ENCODE measurements at places on chromosomes 1 and 21.

GRCh38 chr1:27381969-27382762, 967 bp downstream of the CD164L2 start:
- DNase-seq, result no peak

- no peak for DNase-seq
Observed at GRCh38 chr1:2961661-2962060, 59.6 kb upstream of the ACTRT2 start.

DNA sequence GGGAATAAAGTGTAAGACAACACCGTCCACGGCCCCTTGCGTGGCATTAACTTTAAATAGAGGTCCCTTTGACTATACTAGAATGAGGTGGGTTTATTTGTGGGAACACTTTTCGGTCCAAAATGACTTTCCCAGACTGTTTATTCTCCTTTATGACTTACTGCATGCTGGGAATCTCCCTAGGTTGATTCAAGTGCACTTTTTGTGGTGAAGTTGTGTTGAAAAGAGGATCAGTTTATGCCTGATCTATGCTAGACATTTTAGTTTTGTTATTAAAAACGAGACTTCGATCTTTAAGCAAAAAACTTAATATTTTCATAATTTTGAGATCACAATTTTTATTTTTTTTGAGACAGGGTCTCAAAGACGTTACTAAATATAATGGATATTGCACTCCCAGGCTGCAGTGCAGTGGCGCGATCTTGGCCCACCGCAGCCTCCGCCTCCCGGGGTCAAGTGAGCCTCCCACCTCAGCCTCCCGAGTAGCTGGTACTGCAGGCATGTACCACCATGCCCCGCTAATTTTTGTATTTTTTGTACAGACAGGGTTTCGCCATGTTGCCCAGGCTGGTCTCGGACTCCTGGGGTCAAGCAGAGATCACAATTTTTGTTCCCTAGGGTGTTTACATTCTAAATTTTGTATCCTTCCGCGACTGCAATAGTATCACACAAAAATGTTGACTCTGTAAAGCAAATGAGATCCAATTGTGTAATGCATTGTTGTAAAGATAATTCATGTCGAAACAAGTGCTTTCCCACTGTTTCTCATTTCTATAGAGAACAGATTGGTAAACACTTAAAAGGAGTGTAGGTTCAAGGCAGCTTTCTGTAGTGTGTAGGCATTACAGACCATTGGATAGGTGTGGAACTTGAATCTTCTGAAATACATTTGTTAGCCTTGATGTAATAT, 1.6 kb downstream of the CDC42 start:
- DNase-seq, result no peak

GRCh38 chr1:1074631-1075147, 583 bp upstream of the RNF223 start:
- DNase-seq, result no peak

DNA sequence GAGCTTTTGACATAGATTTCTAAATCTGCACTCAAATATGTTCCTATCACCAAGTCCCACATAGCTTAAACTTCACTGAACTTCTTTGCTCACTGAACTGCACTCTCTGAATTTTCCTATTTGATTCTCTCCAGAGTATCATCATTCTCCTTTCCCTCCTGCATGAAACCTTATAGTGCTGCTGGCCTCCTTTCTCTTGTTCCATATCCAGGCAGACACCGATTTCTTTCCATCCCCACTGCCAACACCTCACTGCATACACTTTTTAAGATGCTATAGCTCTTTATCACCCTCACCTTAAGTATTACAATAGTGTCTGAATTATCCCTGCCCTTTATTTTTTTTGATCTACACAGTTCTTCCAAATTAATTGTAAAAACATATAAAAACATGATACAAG, 3.1 kb upstream of the TRIM45 start:
- DNase-seq, result no peak
